ENCODE measurements at places on chromosomes 11 and 22.
A peak's percentile ranks its signal among the peaks of the same experiment; 100 is the strongest.

- no peak for DNase-seq
Measured at GRCh38 chr11:21560466-21560975, 632.4 kb upstream of the ANO5 start.

GRCh38 chr11:2440646-2441045, 3.7 kb downstream of the TRPM5 start:
- DNase-seq, result peak; percentile 3

- no peak for DNase-seq
Measured at GRCh38 chr11:29957431-29957830, 59.4 kb downstream of the KCNA4 start.

DNA sequence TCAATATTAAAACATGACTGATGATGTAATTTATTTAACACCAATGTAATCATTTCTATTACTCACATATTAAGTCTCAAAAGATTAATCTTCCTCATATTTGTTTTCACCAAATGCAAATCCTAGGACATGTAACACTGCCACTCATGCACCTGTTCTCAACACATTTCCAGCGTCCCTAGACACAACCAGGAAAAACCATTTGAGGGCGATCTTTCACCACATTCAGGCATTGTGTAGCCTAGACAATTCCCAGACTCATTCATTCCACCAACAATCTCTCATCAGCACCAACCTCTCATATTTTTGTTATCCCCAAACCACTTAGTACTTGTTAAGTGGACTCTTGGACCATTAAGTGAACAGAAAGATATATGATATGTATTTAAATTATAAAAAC, 66.1 kb downstream of the SLC36A4 start:
- no peak for DNase-seq

DNA sequence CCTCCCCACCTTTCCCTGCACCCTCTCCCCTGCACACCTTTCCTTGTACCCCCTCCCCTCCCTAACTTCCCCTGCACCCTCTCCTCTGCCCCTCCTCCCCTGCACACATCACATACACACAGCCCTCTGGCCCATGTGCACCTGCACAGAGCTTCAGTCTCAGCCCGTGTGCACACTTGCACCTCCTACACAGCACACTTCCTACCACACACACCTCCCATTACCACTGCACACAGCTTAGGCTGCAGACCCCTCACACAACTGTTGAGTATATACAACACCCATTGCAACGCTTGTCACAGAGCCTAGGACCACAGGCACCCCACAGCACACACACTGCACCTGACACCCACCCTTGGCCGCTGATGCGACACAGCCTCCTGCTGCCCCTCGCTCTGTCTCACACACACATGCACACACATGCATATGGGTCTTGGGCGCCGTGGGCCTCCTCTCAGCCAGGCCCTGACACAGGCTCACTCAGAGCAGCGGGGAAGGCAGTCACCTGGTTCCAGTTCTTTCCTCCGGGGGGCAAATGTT, 411 bp downstream of the SIGIRR start:
- peak; percentile 44 for DNase-seq

- peak; percentile 40 for DNase-seq
Measured at GRCh38 chr22:40560551-40560950, 76.0 kb downstream of the MRTFA start.

- no peak for DNase-seq
Measured at GRCh38 chr22:36772451-36772850, 3.5 kb downstream of the IFT27 start.

DNA sequence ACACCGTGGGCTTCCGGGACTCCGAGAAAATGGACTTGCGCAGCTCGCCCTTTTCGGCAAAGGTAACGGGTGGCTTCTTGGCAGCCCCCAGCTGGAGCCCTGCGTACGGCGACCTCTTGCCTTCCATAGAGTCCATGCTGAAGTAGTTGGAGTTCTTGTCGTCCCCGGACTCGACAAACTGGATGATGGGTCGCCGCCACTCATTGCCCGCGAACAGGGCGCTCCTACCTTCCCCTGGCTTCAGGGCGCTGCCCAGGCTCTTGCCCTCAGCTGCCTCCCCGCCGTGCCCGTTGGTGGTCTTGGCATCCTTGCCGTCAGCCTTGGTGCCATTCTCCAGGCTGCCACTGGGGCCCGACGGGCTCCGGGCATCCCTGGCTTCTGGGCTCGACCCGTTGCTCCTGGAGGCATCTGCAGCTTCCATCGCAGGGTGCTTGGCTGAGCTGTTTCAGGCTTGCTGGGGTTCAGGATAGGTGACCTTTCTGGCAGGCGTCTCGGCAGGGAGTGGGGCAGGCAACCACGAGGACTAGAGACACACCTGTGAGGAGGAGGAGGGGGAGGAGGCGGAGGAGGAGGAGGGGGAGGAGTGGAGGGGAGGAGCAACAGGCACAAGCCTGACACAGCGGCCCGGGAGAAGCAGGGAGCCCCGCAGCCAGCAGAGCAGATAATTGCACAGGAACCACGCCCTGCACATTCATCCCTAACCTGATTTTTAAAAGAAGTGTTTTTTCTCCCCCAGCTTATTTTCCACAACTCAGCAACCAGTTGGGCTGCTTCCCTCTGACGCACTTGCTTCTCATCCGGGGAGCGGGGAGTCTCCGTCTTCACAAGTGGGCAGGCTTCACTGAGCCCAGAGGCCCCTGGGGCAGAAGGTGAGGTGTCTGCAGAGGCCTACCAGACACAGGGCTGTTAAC, at the start of gene TRIM29:
TRIM29 (minus strand) TSS at position 503 of the 911 bp plus-strand sequence; CDS start at position 421, 82 bp downstream.
- no peak for DNase-seq

- no peak for DNase-seq
Measured at GRCh38 chr22:48864748-48865147, 962.9 kb downstream of the BRD1 start.

GRCh38 chr11:12292766-12293165, 84.6 kb upstream of the PARVA start:
- no peak for DNase-seq

Measured in activated CD4-positive, alpha-beta T cell treated with anti-CD3 and anti-CD28 coated beads for 36 hours (primary cell).